CD4-positive, alpha-beta T cell (primary cell): ENCODE measurements at places on chromosomes 1 and 21.

- peak; percentile 36 for DNase-seq
Observed at GRCh38 chr1:2251786-2252185, 23.7 kb downstream of the SKI start.

DNA sequence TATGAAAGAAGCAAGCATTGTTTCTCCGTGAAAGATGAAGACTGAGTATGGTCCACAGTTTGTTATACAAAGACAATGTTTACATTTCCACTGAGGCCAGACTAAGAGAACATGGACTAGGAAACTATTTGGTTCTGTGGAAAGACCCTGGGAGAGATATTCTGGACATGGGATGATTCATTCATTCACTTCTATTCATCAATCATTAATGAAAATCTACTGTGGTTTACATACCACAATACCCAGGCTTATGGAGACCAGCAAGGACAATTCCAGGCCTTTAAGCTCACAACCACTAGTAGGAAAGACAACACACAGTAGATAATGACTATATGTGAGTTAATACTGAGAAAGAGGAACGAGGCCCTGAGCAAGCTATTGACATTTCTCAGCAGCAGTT lies 125.4 kb downstream of the TBX15 start:
- no peak for DNase-seq

GRCh38 chr1:89906088-89906487 lies 85.3 kb downstream of the LRRC8D start:
- no peak for DNase-seq

DNA sequence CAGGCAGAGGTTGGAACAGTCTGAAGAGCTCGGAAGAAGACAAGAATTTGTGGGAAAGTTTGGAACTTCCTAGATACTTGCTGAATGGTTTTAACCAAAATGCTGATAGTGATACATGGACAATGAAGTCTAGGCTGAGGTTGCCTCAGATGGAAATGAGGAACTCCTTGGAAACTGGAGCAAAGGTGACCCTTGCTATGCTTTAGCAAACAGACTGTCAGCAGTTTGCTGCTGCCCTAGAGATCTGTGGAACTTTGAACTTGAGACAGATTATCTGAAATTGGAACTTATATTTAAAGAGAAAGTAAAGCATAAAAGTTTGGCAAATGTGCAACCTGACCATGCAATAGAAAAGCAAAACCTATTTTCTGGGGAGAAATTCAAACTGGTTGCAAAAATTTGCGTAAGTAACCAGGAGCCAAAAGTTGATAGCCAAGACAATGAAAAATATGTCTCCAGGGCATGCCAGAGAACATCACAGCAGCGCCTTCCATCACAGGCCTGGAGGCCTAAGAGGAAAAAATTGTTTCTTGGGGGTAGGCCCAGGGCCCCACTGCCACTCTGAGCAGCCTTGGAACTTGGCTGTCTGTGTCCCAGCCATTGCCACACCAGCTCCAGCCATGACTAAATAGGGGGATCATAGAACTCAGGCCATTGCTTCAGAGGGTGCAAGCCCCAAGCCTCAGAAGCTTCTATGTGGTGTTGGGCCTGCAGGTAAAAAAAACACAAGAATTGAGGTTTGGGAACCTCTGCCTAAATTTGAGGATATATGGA lies 675.3 kb downstream of the LTN1 start:
- no peak for DNase-seq

DNA sequence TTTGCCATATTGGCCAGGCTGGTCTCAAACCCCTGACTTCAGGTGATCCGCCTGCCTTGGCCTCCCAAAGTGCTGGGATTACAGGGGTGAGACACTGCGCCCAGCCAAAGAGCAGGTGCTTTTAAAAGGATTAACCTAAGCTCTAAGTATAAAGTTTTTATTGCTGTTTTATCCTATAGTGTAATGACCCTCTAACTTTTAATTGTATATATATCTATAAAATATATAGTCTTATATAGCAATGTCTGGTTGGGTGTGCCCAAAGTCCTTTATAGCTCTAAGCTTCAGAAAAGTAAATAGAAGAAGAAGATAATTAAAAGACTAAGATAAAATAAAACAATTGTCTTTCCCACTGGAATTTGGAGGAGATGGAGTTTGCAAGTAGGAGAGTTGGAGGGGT lies 73.8 kb upstream of the ATP5PO start:
- DNase-seq, result no peak

- no peak for DNase-seq
Observed at GRCh38 chr1:22584001-22584562, 20.8 kb downstream of the EPHA8 start.

GRCh38 chr1:25804964-25805862 lies 5.2 kb downstream of the SELENON start:
- DNase-seq, result no peak

GRCh38 chr1:3355894-3356826 lies 98.3 kb upstream of the ARHGEF16 start:
- DNase-seq, result no peak

GRCh38 chr1:35883635-35884101 lies 659 bp downstream of the AGO1 start:
- DNase-seq, result peak; percentile 6

DNA sequence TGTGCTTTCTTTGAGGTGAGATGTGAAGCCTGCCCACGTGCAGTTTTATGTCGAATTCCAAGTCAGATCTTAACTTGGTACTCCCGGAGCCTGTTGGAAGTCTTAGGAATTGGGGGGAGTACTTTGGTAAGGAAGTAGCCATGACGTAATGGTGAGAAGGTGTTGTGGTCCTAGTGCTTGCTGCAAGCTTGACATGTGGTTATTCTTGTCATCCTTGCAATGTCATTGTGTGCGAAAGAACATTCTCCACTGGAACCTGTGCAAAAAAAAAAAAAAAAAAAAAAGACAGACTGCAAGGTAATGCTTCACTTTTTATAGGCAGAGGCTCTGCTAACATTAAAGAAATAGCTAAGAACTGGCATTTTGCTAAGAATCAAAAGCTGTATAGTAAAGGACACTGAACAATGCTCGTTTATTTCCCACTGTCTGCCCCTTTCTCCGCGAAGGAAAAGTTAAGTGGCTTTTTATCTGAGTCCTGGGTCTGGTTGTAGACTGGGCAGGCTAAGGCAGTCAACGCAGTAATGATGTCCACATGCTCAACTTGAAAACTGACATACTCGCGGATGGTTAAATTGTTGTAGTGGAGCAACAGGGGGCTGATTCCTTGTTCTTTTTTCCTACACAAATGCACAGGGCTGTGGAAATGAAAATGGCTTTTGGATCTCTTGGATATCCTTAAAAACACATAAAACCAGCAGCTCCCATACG lies 2.1 kb downstream of the KAZN start:
- no peak for DNase-seq

- no peak for DNase-seq
Observed at GRCh38 chr1:244844155-244845121, 9.0 kb downstream of the COX20 start.

GRCh38 chr1:21664806-21665588 lies 4.2 kb downstream of the RAP1GAP start:
- no peak for DNase-seq

DNA sequence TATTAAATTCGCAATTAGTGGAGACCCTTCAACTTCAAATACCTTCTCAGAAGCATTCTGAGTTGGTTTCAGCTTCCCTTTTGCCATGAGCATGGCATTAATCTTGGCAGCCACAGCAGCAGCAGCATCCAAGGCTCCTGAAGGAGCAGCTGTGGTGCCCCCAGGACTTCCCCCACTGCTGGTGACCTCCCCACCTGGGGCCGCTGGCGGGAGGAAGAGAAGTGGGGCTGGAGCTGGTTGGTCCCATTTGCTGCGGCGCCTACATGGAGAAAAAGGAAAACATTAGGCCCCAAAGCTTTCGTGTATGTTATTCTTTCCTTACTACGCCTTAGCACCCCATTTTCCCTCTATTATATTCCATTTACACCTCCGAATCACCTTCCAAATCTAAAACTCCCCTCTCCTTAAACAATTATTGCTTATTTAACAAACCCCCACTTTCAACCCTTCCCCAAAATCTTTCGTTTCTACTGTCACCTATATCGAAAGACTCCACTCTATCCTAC lies 569 bp downstream of the KHDC4 start:
- DNase-seq, result no peak

DNA sequence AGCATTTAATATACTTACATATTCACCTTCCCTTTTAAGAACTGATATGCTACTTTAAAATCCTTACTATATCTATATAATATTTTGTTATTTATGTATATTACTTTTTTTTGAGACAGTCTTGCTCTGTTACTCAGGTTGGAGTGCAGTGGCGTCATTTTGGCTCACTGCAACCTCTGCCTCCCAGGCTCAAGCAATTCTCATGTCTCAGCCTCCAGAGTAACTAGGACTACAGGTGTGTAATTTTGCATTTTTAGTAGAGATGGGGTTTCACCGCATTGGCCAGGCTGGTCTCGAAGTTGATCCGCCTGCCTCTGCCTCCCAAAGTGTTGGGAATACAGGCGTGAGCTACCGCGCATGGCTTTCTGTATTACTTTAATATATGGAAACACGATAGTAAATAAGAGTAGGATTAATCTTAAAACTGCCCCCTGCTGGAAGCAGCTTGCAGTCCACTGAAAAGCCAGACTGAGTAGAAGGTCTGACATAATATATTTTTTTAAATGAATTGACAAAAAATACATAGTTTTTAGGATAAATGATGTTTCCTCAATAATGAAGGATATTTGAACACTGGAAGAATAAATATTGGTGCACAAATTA lies 24.4 kb downstream of the RCAN3 start:
- peak; percentile 35 for DNase-seq

DNA sequence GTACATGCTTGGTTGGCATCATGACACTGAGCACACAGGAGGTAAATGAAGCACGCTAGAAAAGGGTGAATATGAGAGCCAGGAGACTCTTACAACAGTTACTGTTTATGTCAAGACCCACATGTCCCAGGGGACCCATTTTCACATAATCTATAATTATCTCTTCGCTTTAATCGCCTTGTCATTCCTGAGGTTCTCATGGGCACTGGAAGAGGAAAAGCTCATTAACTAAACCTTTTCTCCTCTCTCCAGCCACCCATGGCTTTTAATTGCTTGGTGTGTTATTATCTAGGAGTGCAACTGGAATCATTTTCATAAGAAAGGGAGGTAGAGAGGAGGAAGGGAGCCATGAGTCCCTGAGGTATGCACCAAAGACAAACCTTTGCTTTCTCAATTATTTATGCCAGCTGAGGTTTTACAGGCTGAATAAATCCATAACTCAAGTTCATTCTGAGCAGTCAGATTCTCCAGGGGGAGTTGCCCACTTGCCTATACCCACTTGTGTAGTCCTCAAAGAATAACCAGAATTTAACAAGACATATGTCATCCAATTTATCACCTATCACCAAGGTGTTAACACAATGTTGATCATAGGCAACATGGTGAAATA lies 77.4 kb downstream of the ACBD6 start:
- DNase-seq, result no peak

DNA sequence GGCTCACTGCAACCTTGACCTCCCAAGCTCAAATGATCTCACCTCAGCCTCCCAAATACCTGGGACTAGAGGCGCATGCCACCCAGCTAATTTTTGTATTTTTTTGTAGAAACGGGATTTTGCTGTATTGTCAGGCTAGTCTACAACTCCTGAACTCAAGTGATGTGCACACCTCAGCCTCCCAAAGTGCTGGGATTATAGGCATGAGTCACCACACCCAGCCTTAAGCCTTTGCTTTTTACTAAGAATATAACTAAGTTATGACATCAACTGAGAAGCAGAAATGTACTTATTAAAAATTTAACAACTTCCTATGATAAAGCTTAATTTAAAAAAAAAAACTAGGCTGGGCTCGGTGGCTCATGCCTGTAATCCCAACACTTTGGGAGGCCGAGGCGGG lies 8.9 kb upstream of the LSS start:
- DNase-seq, result no peak

GRCh38 chr1:67429528-67430357 lies 459 bp downstream of the SERBP1 start:
- DNase-seq, result no peak

GRCh38 chr1:116257836-116258235 lies 115.2 kb upstream of the ATP1A1 start:
- no peak for DNase-seq

DNA sequence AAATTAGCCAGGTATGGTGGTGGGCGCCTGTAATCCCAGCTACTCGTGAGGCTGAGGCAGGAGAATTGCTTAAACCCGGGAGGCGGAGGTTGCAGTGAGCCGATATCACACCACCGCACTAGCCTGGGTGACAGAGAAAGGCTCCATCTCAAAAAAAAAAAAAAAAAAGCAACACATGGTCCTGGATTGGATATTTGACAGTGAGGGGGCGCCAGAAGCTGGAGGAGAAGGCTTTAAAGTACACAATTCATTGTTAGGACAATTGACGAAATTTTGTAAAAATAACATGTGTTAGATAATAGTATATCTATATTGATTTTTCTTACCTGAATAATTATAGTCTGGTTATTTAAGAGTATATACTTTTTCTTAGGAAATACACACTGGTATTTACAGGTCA lies 50.2 kb upstream of the USP25 start:
- DNase-seq, result peak; percentile 2

GRCh38 chr1:42963378-42964043 lies 4.8 kb upstream of the SLC2A1 start:
- no peak for DNase-seq

DNA sequence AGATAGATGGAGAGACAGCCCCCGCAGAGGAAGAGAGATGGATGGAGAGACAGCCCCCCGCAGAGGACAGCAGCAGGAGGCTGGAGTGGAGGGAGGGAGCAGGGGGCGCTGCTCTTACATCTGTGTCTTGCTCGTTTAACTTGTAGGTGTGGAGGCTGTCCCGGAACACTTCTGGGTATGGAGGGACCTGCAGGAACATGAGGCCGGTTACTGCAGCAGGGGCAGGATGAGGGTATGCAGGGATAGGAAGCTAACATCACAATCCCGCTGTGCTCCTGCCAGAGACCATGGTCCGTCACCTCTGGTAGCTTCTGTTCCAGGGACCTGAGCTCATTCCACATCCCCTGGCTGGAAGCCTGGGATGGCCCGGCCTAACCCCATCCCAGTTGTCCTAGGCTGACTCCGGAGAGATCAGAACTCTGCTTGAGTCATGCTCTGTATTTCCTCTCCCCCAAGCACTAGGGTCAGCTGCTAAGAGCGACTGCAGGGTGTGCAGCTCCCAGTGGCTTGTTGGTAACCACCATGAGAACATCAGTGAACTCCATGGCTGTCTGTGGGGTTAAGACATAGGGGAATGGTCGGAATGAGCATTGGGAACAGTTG lies 36.7 kb upstream of the GOLT1A start:
- DNase-seq, result no peak

DNA sequence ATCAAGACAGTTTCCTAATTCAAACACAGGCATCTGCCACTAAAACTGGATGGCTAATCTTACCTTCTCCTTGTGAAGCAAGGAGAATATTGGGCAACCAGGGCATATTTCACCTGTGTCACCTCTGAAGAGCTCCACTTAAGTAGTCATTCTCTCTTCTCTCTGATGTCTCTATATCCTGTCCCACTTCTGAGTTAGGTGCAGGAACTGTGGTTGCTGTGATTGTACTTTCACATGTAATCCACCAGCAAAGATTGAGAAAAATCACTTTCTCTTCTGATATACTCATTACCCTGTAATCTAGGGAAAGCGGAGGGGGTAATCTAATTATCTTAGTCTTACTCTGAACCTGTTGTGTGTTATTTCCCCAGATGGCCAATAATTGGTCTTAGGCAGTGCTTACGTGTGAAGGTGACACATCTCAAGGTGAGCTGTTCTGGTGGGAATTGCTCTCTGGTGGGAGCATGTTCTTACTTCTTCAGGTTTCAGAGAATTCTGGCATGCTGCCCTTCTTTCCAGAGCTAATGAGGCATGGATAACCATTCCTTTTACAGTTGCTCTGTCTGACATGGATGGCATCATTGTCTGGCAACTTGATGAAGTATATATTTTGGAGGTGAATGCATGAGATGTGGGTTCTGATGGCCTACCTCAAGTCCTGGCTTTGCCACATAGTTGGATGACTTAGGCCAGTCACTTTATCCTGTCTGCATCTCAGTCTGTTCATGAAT lies 12.0 kb downstream of the XCL2 start:
- DNase-seq, result no peak
